ENCODE measurements at places on chromosomes 2 and 18.

GRCh38 chr2:202064171-202064880, 8.7 kb upstream of the KIAA2012 start:
- no peak for DNase-seq

- peak; percentile 15 for DNase-seq
Measured at GRCh38 chr18:78542204-78542603, 437.4 kb upstream of the SALL3 start.

DNA sequence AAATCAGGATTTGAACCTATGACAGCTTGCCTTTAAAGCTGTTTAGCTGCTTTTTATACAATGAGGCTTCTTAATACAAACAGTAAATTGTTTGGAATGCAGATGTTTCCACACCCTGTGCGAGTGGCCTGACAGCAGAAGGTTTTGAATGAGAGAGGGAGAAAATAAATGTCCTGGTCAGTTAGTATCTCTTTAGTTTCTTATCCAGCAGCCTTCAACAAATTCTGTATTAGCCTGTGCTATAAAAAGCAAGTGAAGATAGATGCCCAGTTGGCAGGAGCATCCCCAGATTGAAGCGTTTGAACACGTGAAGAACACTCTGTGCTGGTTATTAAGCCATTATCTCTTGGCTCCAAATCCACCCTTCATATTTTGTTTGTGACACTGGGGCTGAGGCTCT, 70.6 kb downstream of the CERS6 start:
- no peak for DNase-seq

- no peak for DNase-seq
Measured at GRCh38 chr2:216765761-216766262, 70.5 kb upstream of the IGFBP5 start.

DNA sequence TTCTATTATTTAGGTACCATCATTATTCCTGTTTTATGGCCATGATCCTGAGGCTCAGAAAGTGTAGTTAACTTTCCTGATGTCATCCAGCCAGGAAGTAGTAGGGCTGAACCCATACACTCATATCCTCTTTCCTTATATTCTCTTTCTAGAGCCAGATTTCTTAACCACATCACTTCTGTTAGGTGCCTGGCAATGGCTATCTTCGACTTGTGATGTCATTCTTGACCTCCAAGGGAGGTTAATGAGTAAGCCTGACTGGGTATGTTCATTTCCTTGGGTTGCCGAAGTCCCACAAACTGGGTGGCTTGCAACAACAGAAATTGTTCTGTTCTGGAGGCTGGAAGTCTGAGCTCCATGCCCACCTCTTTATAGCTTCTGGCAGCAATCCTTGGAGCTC, 43.4 kb downstream of the ITGB6 start:
- DNase-seq, result no peak

DNA sequence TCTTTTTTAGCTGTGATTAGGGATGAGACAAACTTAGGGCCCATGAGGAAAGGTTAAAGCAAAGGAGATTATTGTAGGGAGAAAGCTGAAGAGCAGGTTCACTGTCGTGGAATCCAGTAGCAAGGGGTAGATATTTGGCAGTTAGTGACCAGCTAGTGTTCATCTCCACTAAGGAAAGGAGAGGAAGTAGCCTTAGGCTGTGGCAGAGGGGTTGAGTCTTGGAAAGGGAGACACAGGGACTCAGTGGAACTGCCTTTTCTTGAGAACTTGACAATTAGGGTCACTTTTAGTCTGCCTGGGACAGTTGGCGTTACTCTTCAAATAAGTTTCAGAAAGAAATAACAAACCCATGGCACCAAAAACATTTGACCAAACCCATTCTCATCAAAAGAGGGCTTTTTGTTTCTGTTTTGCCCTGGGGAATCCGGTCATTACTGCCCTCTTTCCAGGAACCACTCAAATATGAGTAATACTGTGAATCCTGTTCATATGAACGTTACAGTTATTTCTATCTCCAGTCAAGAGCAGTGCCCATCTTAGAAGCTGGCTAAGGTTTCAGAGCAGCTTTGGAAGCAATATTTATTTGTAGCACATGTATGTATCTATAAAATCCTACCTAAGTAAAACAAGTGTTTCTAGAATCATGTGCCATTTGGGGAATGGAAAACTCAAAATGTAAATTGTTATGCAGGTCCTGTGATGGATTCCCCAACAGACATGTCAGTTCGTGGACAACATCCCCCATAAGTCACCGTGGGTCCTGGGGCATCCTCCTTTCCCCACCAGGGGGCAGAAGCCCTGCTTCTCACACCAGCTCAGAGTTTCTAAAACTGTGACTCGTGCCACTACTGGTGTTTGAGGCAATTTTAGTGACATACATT, 77.3 kb upstream of the PHLPP1 start:
- DNase-seq, result peak; percentile 70

GRCh38 chr2:44290261-44290660, 15.0 kb downstream of the SLC3A1 start:
- DNase-seq, result no peak

- no peak for DNase-seq
Measured at GRCh38 chr2:25977768-25978167, 4.5 kb downstream of the KIF3C start.

DNA sequence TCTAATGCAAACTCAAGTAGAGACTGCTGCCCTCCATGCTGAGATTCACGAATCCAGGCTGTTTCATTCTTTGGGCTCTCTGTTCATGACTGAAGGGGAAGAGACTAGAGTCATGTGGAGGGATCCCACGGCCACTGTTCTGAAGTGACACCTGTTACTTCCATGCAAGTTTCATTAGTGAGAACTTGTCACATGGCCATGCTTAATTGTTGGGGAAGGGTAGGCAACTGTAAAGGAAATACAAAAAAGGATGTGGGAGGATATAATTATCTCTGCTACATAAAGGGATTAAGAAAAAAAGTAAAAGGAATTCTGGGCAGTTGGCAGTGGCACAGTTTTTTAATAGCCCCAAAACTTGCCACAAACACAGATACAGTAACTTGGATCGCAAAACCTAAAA, 28.0 kb upstream of the PSME4 start:
- DNase-seq, result no peak

DNA sequence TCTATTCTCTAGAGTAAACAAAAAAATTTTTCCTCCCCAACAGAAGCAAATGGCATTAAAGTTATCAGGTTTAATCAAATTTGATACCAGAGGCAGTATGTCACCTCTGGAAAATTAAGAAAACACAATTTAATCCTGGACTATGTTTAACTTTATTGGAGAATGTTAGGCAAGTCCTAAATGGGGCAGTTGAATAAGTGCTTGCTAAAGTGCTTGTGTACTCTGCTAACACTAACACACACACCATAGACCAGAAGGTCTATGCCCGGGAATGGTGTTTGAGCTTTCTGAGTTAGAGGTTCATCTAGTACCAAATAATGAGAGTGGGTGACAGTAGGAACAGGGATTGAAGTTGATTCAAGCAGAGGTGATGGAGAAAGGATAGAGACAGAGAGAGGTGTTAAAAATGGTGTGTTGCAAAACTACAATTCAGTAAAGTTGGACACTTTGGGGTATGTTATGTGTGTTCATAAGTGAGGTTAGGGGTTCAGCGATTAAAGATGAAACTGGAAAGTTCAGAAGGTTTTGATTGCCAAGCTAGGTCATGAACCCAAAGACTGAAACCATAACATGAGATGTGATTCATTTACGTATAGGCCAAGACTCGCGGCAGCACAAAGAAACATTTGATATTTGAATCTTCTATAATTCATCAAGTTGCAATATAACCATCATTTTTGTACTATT, 40.5 kb upstream of the PEX13 start:
- no peak for DNase-seq

GRCh38 chr2:33272001-33272400, 204.4 kb upstream of the RASGRP3 start:
- no peak for DNase-seq

DNA sequence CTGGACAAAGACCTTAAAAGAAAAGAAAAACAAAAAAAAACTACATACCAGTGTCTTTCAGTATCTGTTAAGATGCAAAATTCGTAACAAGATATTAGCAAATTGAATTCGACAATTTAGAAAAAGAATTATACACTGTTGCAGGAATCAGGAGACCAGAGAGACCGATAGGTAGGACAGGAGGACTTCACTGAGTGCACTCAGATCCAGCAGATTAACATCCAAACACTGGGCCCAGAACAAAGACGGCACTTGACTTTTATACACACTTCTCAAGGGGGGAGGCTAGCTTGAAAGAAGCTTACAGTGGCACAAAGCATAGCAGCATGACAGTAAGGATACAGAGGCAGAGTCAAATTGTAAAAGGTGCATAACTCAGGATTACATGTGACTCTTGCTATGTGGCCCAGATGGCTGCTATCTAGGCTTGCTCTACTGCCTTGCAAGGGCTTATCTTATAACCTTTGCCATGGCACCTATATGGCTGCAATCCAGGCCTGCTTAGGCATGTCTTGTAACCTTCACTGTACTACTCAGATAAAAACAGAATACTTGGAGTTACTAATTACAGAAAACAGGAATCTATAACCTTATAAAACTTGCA, 507.3 kb upstream of the LRRTM4 start:
- no peak for DNase-seq

GRCh38 chr2:54419388-54419787, 36.7 kb upstream of the SPTBN1 start:
- DNase-seq, result no peak

DNA sequence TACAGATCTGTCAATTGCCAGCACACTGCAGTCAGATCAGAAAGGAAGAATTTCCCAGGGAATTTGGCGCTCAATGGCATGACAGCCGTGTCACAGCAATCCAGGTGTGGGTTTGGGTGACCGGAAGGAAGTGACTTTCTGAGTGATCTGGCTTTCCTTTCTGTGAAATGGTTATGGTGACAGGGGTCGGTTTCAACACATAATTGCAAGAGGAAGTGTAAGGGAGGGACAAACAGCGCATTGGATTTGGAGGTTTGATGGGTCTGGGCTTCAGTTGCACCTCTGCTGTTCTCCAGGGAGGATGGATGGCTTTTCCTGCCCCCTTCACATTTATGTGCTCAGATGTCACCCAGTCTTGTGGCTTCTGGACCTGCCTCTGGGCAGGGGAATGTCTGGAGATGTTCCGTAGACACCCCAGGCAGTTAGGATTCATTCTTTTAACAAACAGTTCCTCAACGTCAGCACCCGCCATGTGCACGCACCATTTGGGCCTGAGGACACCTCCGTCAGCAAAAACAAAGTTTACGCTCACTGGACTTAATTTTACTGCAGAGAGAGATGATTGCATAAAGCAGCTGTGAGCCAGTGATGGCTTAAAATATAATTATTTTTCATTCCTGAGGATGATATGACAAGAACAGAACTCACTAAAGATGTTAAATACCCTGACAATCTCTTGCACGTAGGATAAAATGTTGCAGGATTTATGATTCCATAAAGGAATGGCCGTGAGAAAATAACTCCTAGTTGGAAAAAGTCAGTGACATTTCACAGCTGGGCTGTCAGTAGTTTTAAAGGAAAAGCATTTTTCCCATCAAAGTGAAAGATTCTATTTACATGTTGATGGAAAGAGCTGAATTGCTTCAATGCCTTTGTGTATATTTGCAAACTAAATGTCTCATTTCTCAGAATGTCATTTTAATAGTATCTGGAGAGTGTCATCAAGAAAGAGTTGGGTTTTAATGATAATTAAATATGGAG, 36.9 kb downstream of the MBP start:
- DNase-seq, result no peak

DNA sequence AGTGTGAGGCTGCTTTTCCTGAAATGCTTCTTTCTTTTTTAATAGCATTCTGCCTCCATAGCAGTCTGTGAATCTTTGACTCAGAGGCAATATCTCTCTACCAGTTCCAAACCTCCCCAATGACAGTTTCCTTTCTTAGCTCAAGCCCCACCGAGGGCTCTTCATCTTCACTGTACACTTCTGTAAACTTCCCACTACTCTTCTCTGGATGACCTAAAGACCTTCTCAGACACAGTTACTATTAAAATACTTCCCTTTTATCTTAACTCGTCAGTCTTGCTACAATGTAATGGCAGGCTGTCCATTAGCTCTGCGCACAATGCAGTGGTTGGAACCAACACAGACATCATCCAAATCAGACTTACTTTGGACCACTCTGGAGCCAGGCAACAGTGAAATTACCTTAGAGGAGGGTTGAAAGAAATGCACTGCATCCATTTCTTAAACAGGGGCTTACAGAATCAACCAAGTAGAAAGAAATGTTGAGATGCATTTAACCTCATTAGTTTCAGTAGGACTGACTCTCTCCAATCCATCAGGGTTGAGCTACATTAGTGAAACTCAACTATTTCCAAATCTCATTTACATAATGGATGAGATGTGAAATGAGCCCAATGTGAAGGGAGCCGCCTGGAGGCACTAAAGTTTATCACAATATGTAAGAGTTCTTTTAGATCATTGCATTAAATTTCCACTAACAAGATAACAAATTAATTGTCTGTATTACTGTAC, 343.8 kb downstream of the SETBP1 start:
- no peak for DNase-seq

- DNase-seq, result no peak
Measured at GRCh38 chr18:39406941-39407340, 1841.3 kb upstream of the CELF4 start.

GRCh38 chr2:233598952-233599351, 18.5 kb upstream of the UGT1A8 start:
- no peak for DNase-seq

- DNase-seq, result no peak
Measured at GRCh38 chr2:152468899-152469692, 134.1 kb downstream of the FMNL2 start.

DNA sequence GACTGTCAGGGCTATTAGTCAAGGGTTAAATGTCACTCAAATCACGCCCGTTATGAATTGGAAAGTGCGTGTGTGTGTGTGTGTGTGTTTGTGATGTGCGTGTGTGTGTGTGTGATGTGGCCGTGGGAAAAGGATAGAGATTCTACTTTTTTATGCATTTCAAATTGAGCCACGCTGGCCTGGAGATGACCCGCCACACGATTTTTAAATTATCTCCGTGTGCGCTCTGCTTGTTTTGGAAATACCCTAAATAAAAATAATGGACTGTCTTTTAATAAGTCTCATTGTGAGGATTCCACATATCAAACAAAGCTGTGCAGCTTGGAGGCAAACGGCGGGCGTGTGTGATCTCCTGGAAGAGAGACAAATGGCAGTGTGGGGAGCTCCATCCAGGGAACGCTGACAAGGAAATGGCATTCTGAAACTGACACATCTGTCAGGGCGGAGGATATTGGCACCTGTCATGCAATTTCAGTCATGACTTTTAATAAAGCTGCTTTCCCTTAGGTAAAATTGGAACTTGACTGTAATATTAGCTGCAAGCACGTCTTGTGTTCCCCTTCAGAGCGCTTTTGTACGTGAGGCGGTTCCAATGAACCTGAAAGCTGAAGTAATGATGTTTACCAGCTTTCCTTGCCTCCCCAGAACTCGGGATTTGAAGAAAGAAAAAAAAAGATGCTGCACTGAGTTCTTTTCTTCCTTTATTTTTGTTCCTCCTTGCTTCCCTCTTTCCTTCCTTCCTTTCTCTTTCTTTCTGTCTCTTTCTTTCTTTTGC, 381.8 kb upstream of the SMIM21 start:
- no peak for DNase-seq

All from activated CD8-positive, alpha-beta memory T cell treated with anti-CD3 and anti-CD28 coated beads for 24 hours (primary cell).